ENCODE measurements at places on chromosomes 7 and 10.

- no peak for DNase-seq
Observed at GRCh38 chr7:105885387-105886111, 9.2 kb upstream of the ATXN7L1 start.

- peak; percentile 27 for DNase-seq
Observed at GRCh38 chr7:20330239-20330927, at the start of gene ITGB8. TSS of gene ITGB8 (plus strand) at chr7:20330900. CDS start at chr7:20331807, 907 bp downstream.

DNA sequence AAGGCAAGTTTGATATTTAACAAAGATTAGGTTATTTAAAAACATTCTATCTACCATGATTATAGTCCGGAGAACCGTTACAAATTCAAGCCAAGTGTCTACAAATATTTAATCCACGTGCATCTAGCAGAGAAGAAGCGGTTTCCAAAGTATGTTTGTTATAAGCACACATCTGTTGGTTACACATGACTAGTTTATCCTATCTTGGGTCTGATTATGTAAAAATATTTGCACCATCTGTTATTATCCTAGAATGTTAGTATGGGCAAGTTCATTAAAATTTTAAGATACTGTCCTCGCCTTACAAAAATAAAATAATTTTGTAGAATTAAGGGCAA is 289.2 kb upstream of the VSTM2A start:
- DNase-seq, result no peak

GRCh38 chr7:149093228-149093627 is 2.7 kb upstream of the ZNF786 start:
- DNase-seq, result no peak

DNA sequence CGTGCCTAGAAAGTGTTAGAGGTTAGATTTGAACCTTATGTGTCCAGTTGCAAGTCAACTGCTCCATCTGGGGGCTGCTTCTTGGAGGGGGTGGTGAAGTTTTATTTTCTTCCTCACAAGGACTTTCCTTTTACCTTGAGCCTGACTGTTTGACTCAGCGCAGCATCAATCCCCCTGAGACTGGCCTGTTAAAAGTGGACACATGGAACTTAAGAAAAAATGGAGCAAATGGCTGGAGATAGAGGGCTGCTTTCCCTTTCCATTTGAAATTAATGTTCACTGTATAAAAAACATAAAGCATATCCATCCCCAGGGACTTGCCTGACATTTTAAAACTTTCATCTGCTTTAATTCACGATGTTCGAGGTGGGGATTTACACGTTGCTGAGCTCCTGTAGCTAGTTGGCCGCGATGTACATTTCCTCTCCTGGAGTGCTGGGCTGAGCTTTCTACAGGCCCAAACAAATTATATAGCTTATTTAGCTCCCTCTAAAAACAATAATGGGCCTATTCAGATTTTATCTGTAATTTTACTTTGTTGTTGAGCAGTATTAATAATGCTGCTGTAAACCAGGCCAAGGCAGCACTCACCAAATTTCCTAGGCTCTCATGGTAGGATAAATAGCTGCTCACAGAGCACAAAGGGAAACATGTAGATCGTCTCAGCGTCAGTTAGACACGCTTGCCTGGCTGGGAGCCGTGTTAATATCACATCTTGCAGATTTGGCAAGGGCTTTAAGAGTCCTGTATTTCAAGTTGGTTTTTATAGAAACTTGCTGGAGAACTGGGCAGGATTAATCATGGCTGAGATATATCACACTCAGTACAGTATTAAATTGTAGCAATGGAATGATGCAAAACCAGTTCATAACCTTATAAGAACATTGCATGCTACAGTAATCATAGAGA is 251.5 kb downstream of the LRMDA start:
- DNase-seq, result no peak

GRCh38 chr7:24975644-24976260 is 4.2 kb downstream of the OSBPL3 start:
- no peak for DNase-seq

- DNase-seq, result no peak
Observed at GRCh38 chr7:68700414-68700813, 897.9 kb upstream of the AUTS2 start.

GRCh38 chr7:112204499-112205342 is 1.5 kb downstream of the DOCK4 start:
- DNase-seq, result no peak

GRCh38 chr7:36707898-36708297 is 16.4 kb downstream of the AOAH start:
- no peak for DNase-seq

DNA sequence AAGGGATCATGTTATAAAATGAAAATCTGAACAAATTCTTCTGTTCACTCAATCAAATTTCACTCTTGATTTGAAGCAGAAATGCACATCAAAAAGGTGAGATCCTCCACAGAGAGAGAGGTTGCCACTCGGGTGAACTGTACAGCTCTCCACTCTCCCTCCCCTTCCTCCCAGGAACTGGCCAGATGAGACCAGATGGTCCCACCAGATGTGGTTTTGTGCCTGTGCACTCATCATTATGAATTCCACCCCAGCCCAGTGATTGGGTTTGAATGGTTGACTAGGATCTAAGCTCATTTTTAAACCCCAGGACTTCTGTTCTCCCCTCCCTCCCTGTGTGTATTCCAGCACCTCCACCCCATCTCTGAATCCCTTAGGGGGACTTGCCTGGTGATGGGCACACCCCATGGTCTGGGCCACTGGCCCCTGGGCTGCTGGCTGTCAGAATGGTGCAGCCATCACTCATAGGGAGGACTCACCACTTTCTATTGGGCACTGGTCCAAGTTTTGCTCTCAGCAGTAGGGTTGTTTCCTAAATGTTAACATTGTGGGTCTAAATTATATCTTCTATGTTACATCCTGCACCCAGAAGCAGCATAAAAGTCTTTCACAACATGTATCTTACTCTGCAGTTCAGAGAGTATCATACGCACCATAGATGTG is 393.1 kb downstream of the TNS3 start:
- no peak for DNase-seq

DNA sequence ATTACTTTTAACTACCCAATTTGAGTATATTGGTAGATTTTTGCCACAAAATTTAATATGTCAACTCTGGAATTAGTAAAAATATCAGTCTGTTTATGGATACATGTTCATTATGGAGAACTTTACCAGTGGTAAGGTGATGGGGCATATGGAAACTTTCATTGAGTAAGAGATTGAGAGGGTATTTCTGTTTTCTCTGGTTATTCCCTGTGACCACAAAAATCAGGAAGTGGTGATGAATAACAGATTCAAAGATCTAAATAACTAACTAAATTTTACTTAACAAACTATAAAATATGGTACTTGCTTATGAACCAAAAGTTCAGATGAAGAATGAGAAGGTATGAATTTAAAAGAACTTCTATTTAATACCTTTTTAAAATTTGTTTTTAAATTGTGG is 22.1 kb upstream of the STEAP4 start:
- DNase-seq, result no peak

- no peak for DNase-seq
Observed at GRCh38 chr7:98213296-98213887, 2.2 kb downstream of the BHLHA15 start.

DNA sequence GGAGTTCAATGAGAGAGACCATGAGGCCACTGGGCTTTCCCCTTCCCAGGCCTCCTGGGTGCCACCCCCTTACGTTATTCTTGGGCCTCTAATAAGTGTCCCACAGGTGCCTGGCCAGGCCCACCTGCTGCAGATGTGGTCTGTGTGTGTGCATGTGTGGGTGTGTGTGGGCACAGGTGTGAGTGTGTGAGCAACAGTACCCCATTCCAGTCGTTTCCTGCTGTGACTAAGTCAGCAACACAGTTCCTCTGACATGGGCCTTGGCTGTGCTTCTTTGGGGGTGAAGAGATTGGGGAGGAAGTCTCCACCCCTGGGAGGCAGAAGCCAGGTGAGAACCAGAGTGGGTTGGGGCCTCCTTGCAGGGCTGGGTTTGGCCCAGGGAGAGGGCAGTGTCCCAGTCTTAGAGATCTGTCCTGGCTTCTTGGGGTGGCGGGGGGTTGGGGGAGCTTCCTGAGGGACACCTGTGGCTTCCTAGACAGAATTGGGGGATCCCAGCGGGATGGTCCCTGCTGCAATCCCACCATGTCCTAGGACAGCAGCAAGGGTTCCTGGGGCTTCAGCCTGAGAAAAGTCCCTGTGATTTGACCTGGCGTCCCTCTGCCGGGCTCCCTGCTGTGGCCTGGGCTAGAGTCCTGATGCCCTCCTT is 4.1 kb upstream of the PILRB start:
- no peak for DNase-seq

- DNase-seq, result no peak
Observed at GRCh38 chr10:131972474-131973071, 9.2 kb downstream of the BNIP3 start.

DNA sequence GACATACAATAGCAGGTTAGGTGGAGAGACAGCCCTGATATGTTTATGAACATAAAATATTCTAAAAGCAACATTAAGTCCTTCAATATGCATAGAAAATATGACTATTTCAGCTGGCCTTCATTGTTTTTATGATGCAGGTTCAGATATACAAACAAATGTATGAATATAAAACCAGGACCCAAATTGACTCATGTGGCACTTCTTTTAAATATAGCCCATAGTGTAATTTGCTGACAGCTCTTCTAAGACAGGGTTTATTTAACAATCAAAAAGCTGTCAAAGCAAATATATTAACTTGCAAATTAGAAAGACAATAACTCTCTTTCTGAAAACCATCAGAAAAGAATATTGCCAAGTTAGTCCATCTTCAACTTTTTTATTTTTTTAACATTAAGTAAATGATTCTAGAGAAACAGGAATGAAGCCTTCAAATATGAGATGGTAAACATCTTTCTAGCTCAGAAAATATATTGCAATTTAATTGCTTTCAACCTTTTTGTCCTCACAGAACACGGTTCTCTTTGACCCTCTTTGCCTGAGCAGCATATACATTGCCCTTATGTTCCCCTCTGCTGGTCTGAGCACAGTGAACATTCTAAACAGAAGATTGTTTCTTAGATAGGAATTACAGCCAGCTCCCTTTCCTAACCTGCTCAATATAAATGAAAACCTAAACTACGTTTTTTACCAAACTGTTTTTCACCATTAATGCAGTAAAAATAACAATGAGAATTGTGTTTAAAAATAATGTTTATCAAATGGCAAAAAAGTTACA is 82.8 kb downstream of the CACNA2D1 start:
- DNase-seq, result no peak

DNA sequence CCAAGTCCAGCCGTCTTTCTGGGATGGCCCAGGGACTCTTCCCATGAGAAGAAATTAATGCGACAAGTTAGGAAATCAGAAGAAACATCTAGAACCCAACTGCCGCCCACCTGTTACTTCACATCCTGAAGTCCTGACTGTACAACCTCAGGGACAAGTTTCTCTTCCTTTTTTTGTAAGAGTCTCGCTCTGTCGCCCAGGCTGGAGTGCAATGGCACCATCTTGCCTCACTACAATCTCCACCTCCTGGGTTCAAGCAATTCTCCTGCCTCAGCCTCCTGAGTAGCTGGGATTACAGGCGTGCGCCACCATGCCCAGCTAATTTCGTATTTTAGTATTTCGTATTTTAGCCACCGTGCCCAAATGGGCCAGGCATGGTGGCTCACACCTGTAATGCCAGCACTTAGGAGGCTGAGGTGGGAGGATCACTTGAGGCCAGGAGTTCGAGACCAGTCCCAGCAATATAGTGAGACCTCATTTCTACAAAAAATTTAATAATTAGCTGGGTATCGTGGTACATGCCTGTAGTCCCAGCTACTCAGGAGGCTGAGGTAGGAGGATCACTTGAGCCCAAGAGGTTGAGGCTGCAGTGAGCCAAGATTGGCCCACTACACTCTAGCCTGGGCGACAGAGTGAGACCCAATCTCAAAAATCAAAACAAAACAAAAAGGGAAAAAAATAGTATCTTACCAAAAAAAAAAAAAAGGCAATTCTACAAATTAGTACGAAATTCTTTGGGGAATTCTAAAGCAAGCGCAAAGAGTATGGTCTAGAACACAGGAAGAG is 20.8 kb downstream of the LAT2 start:
- DNase-seq, result no peak
